ENCODE measurements at places on chromosomes 16 and 17.

DNA sequence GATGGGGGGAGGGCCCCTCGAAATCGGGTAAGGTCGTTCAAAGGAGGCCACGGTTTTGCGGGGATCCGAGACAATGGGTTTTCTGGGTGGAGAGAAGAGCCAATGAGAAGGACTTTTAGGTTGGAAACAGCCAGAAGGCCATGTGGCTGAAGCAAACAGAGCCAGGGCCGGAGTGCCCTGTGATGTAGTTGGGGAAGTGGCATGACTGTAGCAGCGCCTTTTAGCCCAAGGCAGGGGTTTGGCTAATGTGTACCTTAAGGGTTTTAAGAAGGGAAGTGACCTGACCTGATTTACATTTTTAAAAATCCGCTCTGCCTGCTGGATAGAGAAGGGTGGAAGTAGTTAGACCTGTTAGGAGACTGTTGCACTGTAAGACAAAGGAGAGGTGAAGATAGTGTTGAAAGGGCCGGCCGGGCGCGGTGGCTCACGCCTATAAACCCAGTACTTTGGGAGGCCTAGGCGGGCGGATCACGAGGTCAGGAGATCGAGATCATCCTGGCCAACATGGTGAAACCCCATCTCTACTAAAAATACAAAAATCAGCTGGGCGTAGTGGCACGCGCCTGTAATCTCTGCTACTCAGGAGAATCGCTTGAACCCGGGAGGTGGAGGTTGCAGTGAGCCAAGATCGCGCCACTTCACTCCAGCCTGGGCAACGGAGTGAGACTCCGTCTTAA is 1.0 kb downstream of the LYRM1 start:
- peak; percentile 75 for DNase-seq

- no peak for DNase-seq
These were observed 29.7 kb upstream of the RMI2 start for GRCh38 chr16:11315510-11315909.

DNA sequence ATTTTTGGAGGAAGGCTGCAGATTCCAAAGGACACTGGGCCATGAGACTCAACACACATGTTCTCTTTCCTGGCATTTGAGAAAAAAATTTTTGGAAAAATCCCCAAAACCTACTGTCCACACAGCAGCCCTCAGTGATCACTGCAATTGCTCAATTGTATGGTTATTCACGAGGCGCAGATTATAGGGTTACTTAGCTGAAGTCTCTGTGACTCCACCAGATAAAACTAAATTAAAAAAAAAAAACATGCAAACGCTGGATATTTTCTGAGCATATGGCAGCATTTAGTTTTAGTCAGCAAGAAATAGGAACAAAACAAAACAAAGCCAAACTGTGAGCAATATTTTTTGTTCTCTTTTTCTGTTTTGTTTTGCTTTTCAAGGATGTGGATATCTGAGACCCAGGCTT is 83.8 kb upstream of the FAM20A start:
- DNase-seq = no peak

DNA sequence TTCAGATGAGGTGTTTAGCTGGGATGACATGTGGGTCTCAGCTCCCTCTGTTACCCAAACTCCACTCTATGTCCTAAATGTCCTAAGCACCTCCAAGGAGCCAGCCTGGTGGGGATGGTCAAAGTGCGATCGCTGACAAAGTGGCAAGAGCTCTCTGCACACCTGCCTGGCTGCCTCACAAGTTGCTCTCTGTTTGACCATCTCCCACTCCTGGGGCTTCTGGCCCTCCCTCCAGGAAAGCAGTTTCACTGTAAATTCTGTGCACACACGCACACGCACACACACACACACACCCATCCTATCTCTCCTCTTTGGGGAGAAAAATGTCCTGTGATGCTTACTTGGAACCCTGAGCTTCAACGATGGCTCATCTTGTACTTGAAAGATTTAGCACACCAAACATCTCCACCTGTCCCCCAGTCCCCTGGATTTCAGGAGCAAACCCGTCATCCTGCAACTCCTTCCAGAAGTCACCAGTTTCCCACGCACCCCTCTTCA is 1.7 kb downstream of the PITPNA start:
- DNase-seq = no peak

GRCh38 chr16:69821844-69822173 is 59.7 kb downstream of the WWP2 start:
- DNase-seq = no peak

DNA sequence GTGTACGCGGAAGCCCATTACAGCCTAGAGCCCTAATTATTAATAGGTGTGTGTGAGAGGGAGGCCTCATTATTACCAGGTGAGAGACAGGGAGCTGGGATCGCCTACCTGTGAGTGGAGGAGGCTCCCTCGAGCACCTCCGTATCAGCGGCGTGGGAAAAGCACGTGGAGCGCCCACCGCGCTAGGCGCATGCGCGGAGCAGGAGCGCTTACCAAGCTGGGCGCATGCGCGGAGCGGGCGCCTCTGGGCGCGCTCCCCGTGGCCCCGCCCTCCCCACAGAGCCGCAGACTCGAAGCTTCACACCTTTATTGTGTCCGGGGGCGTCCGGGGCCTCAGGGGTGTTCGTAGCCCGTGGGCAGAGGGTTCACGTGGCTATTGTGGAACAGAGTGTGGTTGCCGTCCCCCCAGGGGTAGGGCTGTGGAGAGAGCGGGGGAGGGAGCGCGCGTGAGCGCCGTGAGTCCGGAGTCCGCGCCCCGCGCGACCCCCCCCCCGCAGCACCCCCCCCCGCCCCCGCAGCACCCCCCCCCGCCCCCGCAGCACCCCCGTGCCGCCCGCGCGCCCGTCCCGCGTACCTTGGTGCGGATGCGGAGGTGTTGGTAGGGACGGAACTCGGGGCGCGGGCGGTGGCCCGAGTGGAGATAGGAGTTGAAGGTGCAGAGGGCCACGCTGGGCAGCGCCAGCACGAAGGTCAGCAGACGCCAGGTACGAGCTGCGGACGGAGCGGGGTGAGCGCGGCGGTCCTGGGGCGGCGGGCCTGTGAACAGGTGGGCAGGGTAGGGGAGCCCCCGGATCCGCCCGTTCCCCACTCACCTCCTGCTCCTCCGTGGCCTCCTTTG is 500 bp downstream of the COX6A2 start:
- DNase-seq = peak; percentile 65

DNA sequence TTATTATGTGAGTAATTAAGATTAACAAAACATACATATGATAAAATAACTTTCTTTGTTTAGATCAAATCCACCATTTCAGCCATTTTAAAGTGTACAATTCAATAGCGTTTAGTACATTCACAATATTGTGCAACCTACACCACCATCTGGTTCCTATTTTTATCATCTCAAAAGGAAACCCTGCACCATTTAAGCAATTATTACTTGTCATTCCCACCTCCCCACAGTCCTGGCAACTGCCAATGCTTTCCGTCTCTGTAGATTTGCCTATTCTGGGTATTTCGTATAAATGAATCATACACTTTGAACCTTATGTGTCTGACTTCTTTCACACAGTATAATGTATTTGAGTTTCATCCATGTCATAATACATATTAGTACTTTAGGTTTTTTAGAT is 162.5 kb upstream of the CNTNAP4 start:
- peak; percentile 15 for DNase-seq

DNA sequence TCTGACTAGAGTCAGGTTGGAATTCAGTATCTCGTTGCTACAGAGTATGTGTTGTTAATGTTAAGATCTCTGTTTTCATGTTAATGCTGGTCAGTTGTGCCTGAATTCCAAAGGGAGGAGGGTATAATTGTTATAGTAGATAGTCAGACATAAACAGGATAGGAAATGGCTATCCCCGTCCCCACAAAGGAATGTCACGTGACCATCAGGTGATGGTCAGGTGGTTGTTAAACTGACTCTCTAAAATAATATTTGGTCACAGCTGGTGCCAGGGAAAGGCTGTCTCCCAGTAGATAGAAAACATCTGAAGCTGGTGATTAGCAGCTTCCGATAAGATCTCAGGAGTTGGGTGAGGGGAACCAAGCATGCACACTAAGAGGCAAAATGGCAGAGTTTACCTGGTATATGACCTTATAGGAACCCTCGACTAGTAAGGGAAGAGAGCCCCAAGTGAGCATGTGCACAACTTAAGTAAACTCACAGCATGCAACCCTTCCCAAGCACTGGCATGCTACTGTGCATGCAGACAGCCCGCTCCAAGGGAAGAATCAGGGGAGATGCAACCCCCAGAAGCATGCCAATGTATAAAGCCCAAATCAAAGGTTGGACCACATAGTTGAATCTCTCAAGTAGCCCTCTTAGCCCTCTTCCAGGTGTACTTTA is 27.4 kb upstream of the SLC6A2 start:
- no peak for DNase-seq

DNA sequence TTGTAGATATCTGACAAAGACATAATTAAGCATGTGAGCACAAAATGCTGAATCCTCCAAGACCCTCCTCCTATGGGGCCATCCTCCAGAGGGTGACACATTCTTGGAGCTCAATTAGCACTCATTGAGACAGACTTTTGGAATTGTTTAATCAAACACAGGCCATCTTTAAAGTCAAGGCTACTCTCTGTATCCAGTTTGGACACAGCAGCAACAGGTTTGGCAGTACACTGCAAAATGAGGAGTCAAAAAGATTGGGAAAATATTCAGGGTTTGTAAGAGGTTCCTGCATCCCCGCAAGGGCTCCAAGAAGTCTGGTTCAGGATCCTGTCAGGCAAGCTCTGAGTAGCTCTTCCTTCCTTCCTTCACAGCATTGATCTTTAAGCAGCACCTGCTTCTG is 1.3 kb downstream of the ITFG1 start:
- no peak for DNase-seq

GRCh38 chr17:79721993-79722671 is 8.6 kb upstream of the ENPP7 start:
- DNase-seq = peak; percentile 34

DNA sequence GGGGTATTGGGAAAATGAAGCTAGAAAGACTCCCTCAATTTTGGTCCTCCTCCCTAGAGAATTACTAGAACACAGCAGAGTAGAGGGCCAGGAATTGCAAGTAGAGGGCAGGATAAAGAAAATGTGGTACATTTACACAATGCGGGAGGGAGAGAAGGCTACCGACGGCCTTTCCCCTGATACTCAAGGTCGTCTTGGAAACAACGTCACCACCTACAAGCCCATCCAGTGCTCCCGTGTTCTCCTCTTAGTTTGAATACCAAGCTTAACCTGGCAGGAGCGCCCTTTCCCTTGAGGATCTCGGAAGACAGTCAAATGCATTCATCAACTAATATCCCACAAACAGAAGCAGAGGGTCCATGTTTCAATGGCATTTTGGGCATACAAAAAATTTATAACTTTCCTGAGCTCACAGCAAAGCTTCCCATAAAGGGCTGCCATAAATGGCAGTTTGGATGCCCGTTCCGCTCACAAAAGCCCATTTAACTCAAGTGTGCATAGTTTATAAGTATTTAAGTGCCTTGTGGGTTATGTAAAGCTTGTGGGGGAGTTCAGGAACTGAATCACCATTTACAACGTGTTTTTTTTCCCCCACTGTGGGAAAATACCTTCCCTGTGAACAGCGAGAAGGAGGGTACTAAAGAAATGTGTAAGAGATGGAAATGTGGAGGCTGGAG is 414.6 kb downstream of the SLC39A11 start:
- DNase-seq = no peak

- DNase-seq = no peak
These were observed 27.7 kb upstream of the MYOCD start for GRCh38 chr17:12637745-12638651.

- DNase-seq = no peak
These were observed 23.8 kb downstream of the COTL1 start for GRCh38 chr16:84593825-84594724.

DNA sequence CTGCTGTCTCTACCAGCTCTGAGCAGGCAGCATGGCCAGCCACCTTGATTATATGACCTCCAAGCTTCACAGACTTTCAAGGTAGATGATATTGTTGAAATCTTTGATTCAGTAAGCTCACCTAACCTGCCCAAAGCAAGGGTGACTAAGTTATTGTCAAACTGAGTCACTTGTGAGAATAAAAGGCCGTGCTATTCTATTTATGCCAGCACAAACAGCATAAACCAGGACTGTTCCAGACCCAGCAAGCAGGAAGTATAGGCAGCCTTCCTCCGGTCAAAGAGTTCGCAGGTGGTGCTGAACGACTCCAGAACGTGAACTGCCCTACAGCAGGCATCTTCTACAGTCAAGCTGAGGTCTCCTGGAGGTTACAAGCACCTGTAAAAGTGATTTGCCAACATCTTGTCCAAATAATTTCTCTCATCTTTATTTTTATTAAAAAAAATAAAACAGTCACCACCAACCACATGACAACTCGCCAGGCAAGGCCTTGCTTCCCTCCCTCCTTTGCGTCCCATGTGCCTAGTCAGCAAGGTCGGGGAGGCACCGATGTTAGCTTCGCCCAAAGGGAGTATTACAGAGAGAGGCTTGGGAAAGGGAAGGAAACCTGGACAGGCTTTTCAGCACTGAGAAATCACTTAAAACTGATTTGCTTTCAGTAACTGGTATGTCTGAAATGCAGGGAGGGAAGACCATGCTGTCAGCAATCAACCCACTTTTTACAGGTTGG is 10.8 kb downstream of the ARL2BP start:
- no peak for DNase-seq

DNA sequence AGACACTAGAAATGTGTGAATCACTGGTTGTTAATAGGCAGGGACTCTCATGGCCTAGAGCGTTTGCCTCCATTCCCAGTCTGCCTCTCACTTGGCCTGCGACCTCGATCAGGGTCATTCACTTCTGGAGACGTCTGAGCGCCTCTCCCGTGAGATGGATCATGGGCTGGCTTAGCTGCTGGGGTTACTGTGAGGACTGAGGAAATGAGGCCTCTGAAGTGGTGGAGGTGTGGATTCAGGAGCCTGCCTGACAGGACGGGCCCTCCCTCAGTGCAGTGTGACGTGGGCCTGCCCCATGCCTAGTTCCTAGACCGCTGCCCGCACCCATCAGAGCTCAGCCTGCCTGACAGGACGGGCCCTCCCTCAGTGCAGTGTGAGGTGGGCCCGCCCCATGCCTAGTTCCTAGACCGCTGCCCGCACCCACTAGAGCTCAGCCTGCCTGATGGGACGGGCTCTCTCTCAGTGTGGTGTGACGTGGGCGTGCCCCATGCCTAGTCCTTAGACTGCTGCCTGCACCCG is 61.9 kb downstream of the BANP start:
- no peak for DNase-seq

- no peak for DNase-seq
These were observed 59.1 kb upstream of the CCL2 start for GRCh38 chr17:34195987-34196386.

Data from NCI-H146 (cell line).